ENCODE measurements at places on chromosomes 6 and 20. TPM values are rescaled to one million over a fixed set of nuclear protein-coding genes. Genes with fewer than 3 reads are reported as not detected.

DNA sequence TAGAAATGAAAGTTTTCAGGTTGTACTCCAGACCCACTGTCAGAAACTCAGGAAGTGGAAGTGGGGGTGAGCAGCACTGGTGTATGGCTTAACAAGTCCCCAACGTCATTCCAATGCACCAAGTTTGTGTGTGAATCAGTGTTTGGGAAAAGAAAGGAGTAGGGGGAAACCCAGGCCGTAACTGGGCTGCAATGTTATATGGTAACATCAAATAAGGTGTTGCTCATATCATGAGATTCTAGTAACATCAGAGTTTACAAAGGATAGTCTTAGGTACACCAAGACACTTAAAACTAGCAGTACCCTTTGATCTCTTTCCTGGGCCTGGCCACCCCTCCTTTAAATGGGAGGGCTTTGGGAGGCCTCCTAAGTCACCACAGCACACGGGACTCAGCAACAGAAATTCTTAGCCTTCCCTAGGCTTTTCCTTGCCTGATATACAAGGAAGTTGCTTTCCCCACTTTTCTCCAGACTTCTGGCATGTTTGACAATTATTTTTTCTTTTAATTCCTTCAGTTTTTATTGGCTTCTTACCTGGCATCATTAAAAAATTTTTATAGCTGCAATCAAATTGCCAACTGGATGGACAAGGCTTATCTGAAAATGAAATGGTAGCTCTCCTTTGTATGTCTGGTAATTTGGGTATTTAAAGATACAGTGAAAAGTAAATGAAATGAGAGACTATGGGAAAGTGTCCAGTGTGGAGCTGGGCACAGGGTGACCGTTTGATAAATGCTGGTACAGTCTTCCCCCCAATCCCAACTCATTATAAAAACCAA is 15.1 kb downstream of the E2F3 start:
- DNase-seq, result no peak

GRCh38 chr6:38065734-38066305 is 246.3 kb downstream of the ZFAND3 start:
- no peak for DNase-seq

- DNase-seq, result no peak
Measured at GRCh38 chr6:170022827-170023619, 267.9 kb downstream of the DLL1 start.

DNA sequence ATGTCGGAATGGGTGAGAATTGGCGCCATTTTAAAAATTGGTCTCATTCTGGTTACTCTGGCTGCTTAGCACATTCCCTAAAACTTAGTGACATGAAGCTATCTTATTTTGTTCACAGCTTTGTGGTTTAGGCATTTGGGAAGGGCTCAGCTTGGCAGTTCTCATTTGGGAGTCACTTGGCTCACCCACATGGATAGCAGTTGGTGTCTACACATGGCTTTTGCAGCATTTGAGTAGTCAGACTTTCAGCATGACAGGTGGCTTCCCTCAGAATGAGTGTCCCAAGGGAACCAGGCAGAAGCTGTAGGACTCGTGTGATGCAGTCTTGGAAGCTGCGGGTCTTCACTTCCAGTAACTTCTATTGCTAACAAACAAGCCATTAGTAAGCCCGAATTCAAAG is 64.6 kb downstream of the UST start:
- peak; percentile 48 for DNase-seq

DNA sequence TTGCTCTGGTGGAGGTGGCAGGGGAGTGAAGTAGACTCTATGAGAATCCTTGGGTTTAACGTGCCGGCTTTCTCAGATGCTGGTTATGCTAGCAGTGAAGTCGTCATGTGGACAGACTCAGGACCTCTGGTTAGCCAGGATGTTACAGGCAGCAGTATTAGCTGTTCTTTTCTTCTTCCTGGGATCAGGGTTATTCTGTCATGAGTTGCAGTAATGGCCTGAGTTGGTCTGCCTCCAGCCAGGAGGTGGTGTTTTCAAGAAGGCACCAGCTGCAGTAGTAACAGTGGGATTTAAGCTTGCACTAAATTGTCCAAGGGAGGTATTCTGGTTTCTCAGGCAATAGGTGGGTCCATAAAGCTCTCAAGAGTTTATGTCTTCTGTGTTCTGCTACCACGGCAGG is 56.7 kb downstream of the HDDC2 start:
- DNase-seq, result no peak

- peak; percentile 70 for DNase-seq
Measured at GRCh38 chr20:46558511-46558959, 8.1 kb upstream of the OCSTAMP start.

GRCh38 chr20:53636540-53637097 is 43.0 kb upstream of the ZNF217 start:
- DNase-seq, result no peak

DNA sequence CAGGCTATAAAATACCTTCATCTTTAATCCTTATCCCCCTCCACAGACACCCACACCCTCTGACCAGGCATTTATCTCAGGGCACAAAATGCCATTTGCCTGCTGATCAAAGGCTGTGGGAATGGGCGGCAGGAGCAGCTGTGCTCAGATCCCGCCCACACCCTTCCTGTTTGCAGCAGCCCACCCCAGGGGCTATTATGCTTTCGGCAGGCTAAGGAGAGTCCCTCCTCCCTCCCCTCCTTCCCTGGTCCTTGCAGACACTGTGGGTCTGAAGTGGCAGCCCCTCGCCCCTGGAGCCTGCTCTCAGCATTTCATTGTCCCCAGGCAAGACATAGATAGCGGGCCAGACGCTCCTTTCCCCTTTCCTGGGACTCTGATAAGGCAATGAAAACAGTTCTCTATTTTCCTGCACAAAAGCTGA is 220.8 kb upstream of the HEY2 start:
- no peak for DNase-seq

The SCRT2 gene
- not detected for total RNA-seq

The VGLL2 gene
- 0.75 TPM for total RNA-seq

The LY6G6C gene
- total RNA-seq, result 0.51 TPM

The RBM24 gene
- 60.7 TPM for total RNA-seq

The PI16 gene
- not detected for total RNA-seq

The GFOD1 gene
- 3.1 TPM for total RNA-seq

All from LHCN-M2 (cell line).